Esophagus muscularis mucosa (tissue), 4 donors: ENCODE measurements at places on chromosomes 6 and 20. TPM values are rescaled to one million over a fixed set of nuclear protein-coding genes. Genes with fewer than 3 reads are reported as not detected.

Gene ID4
- total RNA-seq: 61.9 TPM

Gene RIPOR3
- 6.1 TPM for total RNA-seq

DNA sequence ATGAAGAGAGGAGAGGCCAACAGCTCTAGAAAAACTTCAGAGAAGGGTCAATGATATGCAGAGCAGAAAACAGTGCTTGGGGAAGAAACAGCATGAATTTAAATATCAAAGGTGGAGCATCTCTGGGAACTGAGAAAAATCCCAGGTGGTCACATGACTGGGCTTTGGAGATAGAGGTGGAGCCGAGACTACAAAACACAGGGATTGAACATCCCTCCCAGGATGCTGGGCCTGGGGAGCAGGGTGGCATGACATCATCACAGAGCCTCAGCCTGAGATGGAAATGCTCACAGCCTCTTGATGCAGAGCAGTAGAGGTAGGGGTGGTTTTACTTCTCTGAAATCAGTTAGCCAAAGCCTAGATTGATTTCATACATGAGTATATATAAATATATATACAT lies 529.5 kb downstream of the PRKN start:
- no peaks in the 10 kb centered on the region for H3K27me3 ChIP-seq
- no peak overlapping the region for H3K4me3 ChIP-seq
- peak; percentile 10 for DNase-seq
- H3K4me1 ChIP-seq: no peaks in the 10 kb centered on the region
- no peaks in the 10 kb centered on the region for H3K36me3 ChIP-seq
- H3K27ac ChIP-seq: no peak overlapping the region

GRCh38 chr20:46246559-46246958 lies 61.7 kb downstream of the CDH22 start:
- peaks cover 41% of the 10 kb centered on the region for H3K27me3 ChIP-seq
- no peak for DNase-seq
- H3K4me1 ChIP-seq: no peaks in the 10 kb centered on the region
- H3K27ac ChIP-seq: no peak overlapping the region

DNA sequence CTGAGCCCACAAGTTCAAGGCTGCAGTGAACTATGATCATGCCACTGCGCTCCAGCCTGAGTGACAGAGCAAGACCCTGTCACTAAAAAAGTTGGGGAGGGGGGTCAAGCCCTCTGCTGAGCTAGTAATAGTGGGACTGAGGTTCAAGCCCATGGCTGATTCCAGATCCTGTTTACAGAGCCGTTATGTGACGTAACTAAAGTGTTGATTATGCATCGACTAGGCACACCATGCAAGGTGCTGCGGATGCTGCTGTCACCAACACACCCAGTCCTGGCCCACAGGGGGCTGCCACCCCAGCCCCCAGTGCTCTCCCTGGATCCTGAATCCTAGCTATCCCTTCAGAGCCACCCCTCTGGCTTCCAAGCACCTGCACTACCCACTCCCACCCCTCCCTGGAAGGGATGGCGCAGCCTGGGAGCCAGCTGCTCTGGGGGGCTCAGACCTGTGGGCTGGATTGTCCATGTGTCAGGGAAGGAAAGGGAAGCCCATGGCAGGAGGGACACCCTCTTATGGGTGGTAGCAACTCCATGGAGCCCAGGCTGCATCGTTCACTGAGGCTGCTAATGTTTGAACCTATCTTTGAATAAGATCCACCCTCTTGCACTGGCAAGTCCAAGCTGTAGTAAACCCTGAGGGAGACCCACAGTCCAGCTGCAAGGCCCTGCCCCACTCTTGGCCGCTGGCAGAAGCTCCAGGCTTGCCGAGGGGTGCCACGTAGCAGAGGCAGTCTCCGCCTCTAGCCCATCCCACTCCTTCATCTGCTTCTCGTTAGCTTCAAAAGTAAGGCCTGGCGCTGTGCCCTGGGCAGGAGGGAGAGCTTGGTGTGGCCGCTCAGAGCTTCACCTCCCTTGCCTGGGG lies 95.0 kb downstream of the SNX5 start:
- DNase-seq: no peak
- peaks cover 30% of the 10 kb centered on the region for H3K4me1 ChIP-seq
- no peaks in the 10 kb centered on the region for H3K36me3 ChIP-seq
- H3K4me3 ChIP-seq: peak overlapping the region; percentile 35
- no peaks in the 10 kb centered on the region for H3K27me3 ChIP-seq
